Head of caudate nucleus (tissue), 42 donors: ENCODE measurements at places on chromosomes 5 and 9.

GRCh38 chr9:93189369-93190132 lies 5.6 kb downstream of the WNK2 start:
- no peak for DNase-seq

GRCh38 chr5:7856855-7857254 lies 5.9 kb upstream of the CFAP90 start:
- DNase-seq, result peak; percentile 57

DNA sequence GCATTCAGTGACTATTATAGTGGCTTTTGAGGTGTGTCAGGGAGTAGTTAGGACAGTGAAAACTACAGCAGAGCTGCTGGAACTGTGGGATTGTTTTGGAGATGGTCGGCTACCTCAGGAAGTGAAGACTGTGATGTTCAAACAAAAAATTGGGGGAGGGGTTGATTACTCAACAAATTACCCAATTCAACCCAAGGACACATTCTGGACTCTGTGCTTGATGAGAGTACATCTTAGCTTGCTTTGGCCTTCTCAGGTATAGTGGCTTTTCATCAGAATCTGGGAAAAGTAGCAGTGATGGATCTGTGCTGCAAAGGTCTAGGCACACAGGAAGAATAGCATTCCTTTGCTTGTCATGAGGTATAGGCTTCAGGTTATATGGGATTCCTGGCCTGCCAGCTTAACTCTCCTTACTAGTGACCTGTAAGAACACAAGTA lies 47.0 kb downstream of the SLC44A1 start:
- no peak for DNase-seq

DNA sequence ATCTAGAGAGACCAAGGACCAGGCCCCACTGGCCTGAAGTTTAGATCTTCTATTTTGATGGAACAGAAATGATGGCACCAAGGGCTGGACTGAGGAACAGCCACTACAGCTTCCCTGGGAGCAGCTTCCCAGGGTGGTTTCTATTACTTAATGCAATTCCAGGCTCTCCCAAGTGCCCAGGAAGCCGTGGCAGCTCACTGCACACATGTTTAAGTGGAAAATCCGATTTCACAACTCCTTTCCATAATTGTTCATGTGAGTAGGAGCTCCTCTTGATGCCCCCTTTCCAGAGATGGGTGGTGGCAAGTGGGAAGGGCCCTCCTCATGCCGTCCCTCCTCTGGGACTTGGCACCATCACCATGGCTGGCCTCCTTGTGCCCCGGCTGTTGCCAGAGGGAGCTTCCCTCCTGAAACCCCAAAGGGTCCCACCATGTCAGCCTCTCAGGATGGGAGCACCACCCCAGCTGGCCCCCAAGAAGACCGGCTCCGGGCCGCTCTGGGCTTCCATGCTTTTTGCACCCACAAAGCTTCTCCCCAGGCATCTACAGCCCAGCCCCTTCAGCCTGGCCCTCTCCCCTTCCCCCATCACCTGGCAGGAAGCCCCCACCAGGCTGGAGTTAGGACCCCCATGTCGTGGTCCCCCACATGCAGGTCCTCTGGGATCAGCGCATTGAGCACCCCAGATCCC lies 9.1 kb upstream of the UBAC1 start:
- DNase-seq, result no peak

GRCh38 chr5:151820271-151820670 lies 48.5 kb downstream of the G3BP1 start:
- no peak for DNase-seq

- no peak for DNase-seq
Measured at GRCh38 chr5:38789134-38789533, 56.7 kb upstream of the OSMR start.

GRCh38 chr5:141421489-141421855 lies 621 bp downstream of the PCDHGA11 start:
- no peak for DNase-seq

GRCh38 chr5:93274291-93274690 lies 306.7 kb downstream of the NR2F1-AS1 start:
- DNase-seq, result no peak

DNA sequence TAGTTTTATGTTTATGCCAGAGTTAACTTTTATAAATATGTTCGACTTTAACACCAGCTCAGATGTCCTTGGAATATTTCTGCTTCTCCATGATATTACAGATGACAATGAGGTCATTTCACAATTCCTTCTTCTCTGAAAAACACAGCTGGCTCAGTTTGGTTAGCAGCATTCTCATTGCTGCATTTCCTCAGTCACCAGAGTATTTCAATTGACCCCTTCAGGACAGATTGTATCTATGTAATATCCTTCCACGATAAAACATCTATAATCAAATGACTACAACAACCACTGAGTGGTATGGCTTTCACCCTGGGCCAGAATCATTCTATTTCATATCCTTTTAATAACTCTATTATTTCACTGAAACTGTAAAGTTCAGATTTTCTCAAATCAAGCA lies 148.7 kb downstream of the OXCT1 start:
- no peak for DNase-seq

- DNase-seq, result no peak
Measured at GRCh38 chr5:142222866-142223558, 101.8 kb downstream of the SPRY4 start.

GRCh38 chr5:173853370-173854131 lies 34.6 kb upstream of the CPEB4 start:
- DNase-seq, result no peak

DNA sequence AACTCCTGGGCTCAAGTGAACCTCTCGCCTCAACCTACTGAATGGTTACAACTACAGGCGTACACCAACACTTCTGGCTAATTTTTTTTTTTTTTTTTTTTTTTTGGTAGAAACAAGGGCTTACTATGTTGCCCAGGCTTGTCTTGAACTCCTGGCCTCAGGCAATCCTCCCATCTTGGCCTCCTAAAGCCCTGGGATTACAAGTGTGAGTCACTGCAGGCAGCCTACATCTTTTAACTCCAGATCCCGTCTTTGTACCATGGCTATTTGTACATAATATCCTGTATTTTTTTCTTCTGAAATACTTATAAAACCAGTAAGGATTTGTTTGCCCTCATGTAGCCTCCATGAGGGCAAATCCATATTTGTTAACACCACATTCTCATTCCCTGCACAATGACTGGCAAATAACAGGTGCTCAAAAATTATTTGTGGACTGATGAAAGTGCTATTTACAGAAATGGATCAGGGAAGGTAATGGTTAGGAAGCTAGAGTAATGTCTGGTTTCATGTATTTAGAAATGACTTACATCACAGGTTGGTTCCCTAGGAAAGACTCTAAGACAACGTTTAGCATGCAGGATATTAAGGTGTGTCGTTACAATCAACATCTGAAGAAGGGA lies 51.9 kb upstream of the POU5F2 start:
- DNase-seq, result no peak

GRCh38 chr5:4372481-4372880 lies 767.6 kb upstream of the ADAMTS16 start:
- no peak for DNase-seq

DNA sequence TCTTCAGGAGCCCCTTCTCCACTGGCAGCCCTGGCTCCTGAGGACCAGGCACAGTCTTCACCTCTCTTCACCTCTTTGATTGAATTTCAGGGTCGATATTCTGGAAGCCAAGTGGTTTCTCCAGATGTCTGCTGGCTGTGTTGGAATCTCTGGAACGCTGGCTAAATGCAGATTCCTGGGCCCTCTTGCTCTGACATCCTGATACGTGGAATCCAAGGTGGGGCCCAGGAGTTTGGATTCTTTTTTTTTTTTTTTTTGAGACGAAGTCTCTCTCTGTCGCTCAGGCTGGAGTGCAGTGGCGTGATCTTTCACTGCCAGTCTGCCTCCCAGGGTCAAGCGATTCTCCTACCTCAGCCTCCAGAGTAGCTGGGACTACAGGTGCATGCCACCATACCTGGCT lies 26.8 kb upstream of the IER5L start:
- no peak for DNase-seq

- no peak for DNase-seq
Measured at GRCh38 chr9:118148990-118149389, 444.8 kb downstream of the TLR4 start.

- DNase-seq, result no peak
Measured at GRCh38 chr9:92147852-92148180, 32.6 kb upstream of the SPTLC1 start.

- DNase-seq, result no peak
Measured at GRCh38 chr9:116284518-116284917, 130.9 kb downstream of the PAPPA start.

DNA sequence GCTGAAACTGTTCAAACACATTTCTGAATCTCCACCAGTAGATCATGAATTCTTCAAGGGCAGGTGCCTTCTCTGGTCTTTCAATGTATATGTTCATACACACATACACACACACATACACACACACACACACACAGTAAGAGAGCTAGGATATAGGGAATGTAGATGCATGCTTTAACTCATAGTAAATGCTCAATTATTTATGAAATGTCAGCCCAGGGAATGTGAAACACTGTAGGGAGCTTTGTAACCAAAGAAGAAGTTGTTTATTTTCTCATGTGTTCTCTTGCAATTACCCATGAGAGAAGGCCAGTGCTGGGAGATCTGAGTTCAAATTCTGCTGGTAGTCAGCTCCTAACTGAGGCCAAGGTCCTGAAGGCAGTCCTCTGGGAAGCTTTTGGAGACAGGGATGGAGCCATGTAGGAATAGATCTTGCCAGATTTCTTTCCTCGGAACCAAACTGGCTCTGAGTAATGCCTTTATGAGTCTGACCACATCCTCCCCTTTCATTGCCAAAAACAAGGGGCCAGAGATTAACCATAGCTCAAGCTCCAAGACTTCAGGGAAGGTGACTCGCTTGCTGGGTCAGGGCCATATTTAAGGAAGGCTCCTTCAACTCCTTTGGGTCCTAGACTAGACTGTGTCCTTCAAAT lies 487.0 kb upstream of the TNC start:
- DNase-seq, result no peak

DNA sequence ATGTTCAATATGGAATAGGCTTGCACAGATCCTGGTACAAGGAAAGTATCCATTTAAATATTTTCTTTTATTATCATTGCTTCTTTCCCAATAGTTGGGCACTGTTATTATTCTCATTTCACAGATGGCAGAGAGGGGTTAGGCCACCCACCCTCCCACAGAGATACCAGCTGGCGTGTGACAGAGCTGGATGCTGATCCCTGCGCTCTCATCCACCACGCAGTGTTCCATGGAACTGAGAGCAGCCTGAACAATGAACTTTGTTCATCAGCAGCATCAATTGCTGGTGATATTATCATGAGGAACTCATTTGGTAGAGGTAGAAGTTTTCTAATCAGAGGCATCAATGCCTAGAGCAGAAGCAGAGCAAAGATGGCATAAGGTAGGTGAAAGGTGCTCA lies 227.9 kb downstream of the ESM1 start:
- DNase-seq, result no peak

- DNase-seq, result no peak
Measured at GRCh38 chr5:15948190-15948589, 231.4 kb downstream of the MARCHF11 start.

GRCh38 chr5:16456103-16456832 lies 9.3 kb downstream of the ZNF622 start:
- DNase-seq, result peak; percentile 50

GRCh38 chr5:124707520-124707919 lies 38.9 kb downstream of the ZNF608 start:
- no peak for DNase-seq

DNA sequence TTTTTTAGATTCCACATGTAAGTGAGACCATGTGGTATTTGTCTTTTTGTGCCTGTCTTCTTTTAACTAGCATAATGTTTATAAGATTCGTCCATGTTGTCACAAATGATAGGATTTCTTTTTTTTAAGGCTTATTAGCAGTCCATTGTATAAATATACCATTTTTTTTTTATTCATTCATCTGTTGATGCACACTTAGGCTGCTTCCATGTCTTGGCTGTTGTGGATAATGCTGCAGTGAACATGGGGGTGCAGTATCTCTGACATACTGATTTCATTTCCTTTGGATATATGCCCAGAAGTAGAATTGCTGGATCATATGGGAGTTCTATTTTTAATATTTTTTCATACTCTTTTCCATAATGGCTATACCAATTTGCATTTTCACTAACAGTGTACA lies 48.7 kb downstream of the KIAA1958 start:
- DNase-seq, result no peak

GRCh38 chr9:125701351-125701750 lies 5.7 kb downstream of the MAPKAP1 start:
- DNase-seq, result no peak

GRCh38 chr9:75462866-75463265 lies 374.6 kb downstream of the OSTF1 start:
- DNase-seq, result no peak

DNA sequence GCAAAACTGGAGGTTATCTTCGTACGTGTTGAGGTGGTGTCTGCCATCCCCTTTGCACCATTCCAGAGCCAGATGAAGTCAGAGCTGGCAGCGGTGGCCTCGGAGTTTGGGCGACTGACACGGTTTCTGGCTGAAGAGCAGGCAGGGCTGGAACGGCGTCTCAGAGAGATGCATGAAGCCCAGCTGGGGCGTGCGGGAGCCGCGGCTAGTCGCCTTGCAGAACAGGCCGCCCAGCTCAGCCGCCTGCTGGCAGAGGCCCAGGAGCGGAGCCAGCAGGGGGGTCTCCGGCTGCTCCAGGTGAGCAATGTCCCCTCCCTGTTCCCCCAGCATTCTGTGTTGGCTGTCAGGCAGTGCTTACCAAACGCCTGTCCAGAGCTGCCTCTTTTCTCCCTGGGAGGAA lies 9.5 kb downstream of the TRIM41 start:
- no peak for DNase-seq

GRCh38 chr9:2987679-2988078 lies 143.8 kb upstream of the PUM3 start:
- peak; percentile 34 for DNase-seq

- DNase-seq, result peak; percentile 4
Measured at GRCh38 chr5:8333977-8334376, 465.0 kb downstream of the MTRR start.

- DNase-seq, result no peak
Measured at GRCh38 chr9:97705354-97705950, 8.3 kb upstream of the XPA start.

DNA sequence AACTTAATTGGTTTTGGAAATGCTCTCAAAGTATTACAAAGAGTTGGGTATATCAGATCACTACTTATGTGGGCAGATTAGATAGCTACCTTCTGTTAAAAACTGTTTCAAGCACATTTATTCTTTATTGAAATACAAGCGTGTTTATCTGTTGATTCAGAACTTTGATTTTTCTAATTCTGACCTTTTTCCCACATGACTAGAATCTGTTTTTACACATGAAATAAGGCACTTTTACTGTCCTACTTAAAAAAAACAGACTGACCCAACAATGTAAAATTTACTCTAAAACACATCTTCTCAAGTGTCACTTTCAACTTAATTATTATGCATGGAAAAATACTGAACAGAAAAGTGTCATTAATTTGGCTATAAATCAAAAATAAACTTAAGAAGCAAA lies 4.8 kb downstream of the NR6A1 start:
- no peak for DNase-seq

DNA sequence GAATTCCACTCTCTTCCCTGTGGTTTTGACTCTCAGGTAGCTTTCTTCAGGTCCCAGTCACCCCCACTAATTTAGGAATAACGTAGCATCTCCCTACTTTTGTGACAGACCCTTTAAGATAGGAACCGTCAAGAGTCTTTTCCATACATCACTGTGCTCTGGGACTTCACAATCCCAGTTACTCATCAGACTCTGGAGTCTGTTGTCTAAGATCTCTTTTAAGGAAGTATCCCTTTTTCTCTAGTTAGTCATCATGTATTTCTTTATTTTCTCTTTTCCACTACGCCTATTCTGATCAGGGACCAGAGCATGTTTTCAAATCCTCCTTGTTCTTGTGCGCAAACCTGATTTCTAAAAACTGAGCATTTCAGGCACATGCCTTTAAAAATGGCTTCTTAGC lies 143.0 kb downstream of the GOLPH3 start:
- no peak for DNase-seq

GRCh38 chr5:93995126-93995621 lies 253.8 kb upstream of the POU5F2 start:
- no peak for DNase-seq
